Fibroblast of villous mesenchyme (primary cell): ENCODE measurements at places on chromosomes 7 and 10. TPM values are rescaled to one million over a fixed set of nuclear protein-coding genes. Genes with fewer than 3 reads are reported as not detected.

Gene AUTS2
- total RNA-seq, result 3.9 and 7.1 TPM in 2 replicates

DNA sequence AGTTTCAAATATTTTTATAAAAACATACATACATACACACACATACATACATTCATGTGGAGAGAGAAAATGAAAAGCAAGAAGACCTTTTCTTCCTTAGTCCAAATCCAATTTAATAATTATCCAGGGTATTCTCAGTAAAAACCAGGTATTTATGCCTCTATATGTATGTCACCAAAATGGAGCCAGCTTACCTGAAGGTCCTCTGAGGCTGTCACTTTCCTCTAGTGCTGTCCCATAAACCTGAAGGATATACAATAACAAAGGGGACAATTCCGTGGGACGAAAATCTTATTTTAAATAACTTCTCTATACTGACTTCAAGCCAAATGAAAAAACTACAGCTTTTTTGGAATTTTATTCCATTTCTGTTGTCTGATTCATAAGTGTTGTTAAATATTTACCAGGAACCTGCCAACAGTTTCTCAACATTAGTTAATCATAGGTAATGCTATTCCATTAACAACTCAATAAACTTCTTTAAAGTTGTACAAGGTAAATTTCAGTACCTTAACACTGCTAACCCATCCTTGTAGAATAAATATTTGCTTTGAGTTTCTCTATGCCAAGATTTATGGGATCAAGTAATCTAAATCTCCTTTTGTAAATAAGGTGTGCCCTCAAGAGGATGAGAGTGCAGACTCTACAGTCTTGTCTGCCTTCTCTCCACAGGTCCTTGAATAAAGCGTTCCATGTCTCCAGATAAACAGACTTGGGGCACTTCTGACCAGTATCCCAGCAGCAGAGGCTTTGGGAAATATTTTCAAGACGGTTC, 260.3 kb downstream of the AHR start:
- peak; percentile 52 for DNase-seq

Gene PIP
- total RNA-seq, result not detected in 2 replicates

Gene ACADSB
- total RNA-seq, result 4.2 and 4.3 TPM in 2 replicates

- DNase-seq, result no peak
Measured at GRCh38 chr10:78277314-78278057, 243.8 kb downstream of the RPS24 start.

DNA sequence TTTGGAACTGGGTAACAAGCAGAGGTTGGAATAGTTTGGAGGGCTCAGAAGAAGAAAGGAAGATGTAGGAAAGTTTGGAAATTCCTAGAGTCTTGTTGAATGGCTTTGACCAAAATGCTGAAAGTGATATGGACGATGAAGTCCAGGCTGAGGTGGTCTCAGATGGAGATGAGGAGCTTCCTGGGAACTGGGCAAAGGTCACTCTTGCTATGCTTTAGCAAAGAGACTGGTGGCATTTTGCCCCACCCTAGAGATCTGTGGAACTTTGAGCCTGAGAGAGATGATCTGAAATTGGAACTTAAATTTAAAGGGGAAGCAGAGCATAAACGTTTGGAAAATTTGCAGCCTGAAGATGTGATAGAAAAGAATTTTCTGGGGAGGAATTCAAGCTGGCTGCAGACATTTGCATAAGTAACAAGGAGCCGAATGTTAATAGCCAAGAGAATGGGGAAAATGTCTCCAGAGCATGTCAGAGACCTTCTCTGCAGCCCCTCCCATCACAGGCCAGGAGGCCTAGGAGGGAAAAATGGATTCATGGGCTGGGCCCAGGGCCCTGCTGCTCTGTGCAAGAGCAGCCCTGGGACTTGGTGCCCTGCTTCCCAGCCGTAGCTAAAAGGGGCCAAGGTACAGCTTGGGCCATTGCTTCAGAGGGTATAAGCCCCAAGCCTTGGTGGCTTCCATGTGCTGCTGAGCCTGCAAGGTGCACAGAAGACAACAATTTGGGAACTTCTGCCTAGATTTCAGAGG, 3.6 kb downstream of the PDSS1 start:
- DNase-seq, result no peak

DNA sequence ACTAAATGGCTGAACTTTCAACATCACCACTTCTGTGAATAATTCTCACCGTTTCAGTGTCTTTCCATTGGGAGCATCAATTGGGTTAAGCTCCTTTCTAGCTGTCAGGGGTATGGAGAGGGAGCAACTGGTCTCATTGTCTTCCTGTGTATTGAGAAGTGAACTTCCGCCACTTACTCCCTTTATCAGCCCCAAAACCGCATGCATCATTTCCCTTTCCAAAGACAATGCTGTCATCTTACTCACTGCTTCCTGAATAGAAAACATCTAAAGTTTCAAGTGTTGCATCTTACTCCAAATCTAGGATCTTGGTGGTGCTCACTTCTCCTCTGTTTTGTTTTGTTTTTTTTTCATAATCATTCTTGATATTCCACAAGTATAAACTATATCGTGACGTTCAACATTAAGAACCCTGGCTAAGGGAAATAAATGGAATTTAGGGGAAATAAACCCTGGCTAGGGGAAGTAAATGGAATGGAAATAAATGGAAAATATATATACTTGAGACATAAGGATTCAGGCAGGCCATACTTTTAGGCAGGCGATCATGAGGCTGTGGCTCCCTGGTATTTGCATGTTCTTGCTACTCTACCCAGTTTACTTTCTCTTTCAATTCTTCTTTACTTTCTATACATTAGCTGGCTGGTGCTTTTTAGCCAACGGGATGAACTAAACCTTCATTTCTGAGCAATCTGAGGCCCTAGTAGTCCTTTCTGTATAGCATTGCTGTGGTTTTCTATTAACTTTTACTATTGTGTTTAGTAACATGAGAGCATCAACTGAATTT, 371.9 kb downstream of the BMPER start:
- DNase-seq, result no peak

Gene BLVRA
- 14.7 and 24.2 TPM in 2 replicates for total RNA-seq

- DNase-seq, result no peak
Measured at GRCh38 chr10:105726149-105726548, 1085.1 kb downstream of the SORCS3 start.

GRCh38 chr10:29392376-29393021, 103.6 kb downstream of the LYZL1 start:
- DNase-seq, result peak; percentile 49

DNA sequence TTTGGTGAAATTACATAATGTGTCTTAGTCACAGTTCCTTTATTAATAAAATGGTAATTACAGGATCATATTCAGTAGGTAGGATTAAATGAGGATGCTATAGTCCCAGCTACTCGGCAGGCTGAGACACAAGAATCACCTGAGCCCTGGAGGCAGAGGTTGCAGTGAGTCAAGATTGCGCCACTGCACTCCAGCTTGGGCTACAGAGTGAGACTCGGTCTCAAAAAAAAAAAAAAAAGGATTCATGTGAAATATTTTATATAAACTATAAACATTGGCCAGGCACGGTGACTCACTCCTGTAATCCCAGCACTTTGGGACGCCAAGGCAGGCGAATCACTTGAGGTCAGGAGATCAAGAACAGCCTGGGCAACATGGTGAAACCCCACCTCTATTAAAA, 197.9 kb downstream of the IMMP2L start:
- DNase-seq, result peak; percentile 49

DNA sequence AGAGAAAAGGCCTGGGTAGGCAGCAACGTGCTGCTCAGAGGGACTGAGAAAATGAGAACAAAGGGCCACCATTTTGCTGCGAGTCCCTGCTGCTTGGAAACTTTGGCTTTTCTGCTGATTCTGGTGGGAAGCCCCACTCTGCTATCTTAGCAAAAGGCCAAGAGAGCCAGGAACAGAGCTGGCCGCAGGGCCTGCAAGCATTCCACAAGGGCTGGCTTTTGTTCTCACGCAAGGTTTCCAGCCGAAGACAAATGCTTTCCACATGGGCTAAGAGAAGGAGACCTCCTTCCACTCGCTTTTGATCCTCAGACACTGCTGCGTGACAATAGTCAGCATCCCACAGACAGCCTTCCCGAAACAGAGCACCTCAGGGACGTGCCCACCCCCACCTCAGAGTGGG, 163.1 kb downstream of the ARHGAP12 start:
- DNase-seq, result no peak

Gene ALOX5
- not detected in 2 replicates for total RNA-seq

Gene PPP3CB
- total RNA-seq, result 23.2 and 27.2 TPM in 2 replicates

Gene EGFR
- total RNA-seq, result 92.8 and 98.9 TPM in 2 replicates

DNA sequence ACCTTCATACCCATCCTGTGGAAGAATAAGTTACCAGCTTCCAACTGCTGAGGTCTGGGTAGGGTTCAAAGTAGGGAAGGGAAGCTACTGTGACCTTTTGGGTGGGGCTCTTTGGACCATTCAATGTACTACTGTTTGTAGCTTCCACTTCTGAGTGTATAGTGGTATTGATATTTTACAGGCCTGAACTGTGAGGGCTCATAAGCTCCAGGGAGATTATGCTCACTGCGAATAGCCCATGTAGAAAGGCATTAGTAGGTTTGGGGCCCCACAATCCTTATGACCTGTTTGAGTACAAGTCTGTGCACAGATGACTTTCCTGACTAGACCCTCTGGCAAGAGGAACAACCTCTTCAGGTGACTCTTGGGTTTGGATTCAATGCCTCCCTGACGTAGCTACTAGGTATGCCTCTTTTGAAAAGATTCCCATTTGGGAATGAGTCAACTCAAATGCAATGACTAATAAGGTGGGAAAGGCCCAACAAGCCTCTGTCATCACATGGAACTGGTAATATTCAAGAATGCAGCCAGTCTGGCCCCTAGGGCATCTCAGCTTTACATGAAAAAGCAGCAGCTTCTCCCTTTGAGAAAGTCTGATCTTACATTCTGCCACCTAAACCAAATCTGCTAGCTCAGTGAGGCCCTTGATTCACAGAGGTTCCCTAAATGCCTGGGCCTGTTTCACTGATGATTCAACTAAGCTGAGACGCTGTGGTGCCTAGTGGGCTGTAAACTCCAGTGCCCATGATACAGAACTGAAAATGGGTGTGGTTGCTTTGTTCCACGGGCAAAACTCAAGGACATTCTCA, 79.8 kb downstream of the ABI1 start:
- DNase-seq, result peak; percentile 63

DNA sequence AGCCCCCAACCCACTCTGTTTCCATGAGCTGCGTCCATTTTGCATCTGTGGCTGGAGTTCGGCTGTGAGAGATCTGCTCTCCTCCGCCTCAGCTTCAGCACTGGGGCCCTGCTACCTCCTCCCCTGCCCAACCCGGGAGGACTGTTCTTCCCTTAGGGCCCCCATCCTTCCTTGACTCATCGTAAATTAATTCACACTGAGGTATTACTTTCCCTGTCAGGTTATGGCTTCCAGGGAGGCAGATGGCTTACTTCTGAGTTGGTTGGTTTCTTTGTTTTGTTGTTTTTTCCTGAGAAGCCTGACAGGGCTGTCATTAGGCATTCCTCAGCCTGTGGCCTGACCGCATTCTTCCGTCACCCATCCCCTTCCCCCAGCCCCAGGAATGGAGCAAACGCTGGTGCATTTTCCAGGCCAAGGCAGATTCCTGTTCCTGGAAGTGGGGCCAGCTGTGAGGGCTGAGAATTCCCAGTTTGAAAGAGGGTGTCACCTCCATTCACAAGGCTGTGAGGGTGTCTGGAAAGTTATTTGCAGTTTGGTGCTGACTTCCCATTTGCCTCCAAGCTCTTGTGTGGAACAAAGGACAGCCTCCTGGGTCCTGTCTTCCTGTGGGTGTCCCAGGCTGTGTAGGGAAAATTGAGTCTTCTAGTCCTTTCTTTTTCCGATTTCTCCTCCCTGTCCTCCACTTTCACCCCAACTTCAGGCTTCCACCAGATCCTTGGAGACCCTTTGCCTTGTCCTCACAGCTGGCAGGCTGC, 11.7 kb downstream of the CPA5 start:
- DNase-seq, result peak; percentile 98

GRCh38 chr10:132511121-132512051, 26.2 kb upstream of the INPP5A start:
- DNase-seq, result peak; percentile 85

Gene PLCE1
- total RNA-seq, result 0.32 and 0.43 TPM in 2 replicates

Gene GJC3
- total RNA-seq, result not detected in 2 replicates

Gene MOGAT3
- total RNA-seq, result not detected in 2 replicates

Gene SEMA3C
- total RNA-seq, result 101 and 136 TPM in 2 replicates

Gene DPY19L1
- 32.9 and 44.5 TPM in 2 replicates for total RNA-seq

GRCh38 chr7:27948861-27949260, 208.9 kb downstream of the TAX1BP1 start:
- DNase-seq, result no peak

Gene IDI2
- not detected in 2 replicates for total RNA-seq

Gene FGFR2
- 0.32 and 0.86 TPM in 2 replicates for total RNA-seq

GRCh38 chr7:92982928-92983327, 134.9 kb downstream of the SAMD9 start:
- DNase-seq, result no peak

Gene SORBS1
- 8.2 and 13.2 TPM in 2 replicates for total RNA-seq

- no peak for DNase-seq
Measured at GRCh38 chr7:128933180-128933891, 4.4 kb upstream of the IRF5 start.

Gene SYT15
- total RNA-seq, result under 0.01 and 0.64 TPM in 2 replicates

DNA sequence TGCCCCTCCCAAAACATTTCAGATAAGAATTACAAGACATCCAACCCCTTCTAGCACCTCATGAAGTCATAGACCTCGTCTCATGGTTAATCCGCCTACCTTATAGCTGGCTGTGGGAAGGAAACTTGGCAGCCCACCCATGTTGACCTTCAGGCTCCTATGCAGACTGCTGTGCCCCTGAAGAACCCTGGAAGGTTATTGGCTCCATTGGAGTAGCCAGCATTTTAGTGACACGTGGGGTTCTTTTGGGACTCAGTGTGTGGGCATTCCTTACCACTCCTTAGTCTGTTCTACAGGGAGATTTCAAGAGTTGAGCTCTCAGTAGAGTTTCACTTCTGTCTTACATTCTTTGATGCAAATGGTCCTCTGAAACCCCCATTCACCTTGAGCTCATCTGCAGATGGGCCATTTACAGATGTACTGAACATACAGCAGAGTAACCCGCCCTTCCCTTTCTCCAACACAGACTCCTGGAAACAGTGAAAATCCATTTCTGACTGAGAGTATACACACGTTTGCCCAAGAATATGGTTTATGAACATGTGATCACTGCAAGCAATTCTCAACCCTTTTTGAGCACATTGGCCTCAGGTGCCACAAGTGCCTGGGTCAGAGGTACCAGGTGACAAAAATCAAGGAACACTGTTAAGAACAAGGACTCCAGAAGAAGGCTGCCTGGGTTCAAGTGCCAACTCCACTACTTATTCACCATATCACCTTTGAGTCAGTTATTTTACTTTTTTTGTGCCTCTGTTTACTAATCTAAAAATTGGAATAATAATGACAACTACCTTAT, 54.0 kb upstream of the HECW1 start:
- no peak for DNase-seq

DNA sequence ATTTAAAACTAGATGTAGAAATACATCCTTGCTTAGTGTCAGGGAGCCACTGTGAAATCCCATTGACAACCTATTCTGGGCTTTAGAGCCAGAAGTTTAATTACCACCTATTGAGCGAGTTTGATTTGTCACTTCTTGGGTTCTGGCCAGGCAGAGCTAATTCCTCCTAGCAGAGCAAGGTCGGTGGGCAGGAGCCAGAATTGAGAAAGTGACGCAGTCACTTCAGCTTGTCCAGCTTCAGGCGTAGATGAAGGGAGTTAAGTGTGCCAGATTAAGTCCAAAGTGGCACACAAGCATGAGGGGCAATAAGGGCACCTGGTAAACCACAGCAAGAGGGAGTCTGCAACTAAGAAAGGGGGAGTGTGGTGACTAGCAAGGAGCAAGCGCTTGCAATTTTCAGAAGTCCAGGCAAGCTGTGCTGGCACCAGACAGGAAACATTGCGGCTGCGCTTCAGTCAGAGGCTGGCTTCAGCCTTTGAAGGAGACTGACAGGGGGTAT, 119.4 kb downstream of the ST7 start:
- peak; percentile 47 for DNase-seq

Gene TRIM50
- not detected in 2 replicates for total RNA-seq

Gene AKR1D1
- total RNA-seq, result not detected in 2 replicates

- no peak for DNase-seq
Measured at GRCh38 chr10:24256619-24257107, 47.7 kb downstream of the KIAA1217 start.

Gene CLDN3
- total RNA-seq, result not detected in 2 replicates
